Osteoblast (primary cell): ENCODE measurements at places on chromosomes 2 and 18.

DNA sequence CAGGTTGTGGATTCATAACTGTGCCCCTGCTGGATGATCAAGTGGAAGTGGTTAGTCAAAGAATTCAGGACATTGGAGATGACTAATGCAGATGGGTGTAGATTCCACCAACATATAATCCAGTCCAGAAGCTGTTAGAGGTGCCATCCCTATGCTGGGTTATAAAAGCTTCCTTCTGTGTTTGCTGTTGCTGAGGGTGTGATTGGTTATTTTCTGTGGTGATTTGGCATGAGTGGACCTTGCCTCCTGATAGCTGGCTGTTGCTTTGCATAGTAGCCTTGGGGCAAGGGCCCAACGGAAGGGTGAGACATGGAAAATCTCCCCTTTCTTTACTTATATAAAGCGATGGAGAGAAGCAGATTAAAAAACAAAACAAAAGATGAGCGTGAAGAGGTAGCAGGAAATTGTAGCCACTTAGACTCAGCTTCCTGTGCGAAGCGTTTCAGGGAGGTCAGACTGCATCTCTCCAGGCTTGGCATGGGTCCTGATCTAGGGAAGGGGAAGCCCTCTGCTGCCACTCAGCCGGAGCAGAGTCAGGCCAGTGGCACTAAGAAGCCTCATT, 190.4 kb downstream of the FMNL2 start:
- DNase-seq = no peak

DNA sequence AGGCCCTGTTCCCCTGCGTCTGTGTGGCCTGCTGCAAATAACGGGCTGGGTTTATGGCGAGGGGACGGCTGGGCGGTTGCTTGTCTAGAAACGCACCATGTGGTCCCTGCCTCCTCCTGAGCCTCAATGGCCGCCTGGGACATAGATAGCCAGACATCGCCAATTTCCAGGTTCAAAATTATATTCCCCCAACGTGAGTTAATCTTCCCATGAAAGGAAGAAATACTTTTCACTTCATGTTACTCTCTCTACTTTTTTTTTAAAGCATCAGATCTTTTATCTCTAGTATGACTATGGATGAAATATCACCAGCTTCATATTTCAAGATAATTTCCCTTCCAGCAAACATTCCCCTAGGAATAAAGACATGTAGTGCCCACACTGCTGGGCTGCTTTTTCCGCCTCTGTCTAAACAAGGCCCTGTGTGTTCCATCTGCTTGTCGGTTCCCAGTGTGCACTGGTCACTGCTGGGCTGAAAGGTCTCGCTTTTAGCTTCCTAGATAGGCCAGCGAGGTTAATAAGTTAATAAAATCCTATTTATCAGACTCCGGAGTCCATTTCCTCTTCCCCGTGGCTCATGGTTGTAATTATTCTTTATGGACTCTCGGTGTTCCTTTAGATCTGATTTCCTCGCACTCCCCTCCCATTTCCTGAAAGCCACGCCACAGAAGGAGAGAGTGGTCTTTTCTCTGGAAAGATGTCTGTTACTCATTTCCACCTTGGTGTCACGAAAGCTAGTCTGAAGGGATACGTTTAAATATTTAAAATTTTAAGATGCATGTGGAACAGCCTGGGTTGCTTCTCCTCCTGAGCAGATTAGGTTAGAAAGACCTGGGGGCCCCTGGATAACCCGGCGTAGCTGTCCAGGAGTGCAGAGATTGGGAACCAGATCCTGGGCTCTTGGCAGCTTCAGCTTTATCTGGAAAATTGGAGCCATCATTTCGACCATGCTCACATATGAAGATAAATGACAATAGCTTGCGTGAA, 196.6 kb upstream of the COPS8 start:
- peak; percentile 58 for DNase-seq

DNA sequence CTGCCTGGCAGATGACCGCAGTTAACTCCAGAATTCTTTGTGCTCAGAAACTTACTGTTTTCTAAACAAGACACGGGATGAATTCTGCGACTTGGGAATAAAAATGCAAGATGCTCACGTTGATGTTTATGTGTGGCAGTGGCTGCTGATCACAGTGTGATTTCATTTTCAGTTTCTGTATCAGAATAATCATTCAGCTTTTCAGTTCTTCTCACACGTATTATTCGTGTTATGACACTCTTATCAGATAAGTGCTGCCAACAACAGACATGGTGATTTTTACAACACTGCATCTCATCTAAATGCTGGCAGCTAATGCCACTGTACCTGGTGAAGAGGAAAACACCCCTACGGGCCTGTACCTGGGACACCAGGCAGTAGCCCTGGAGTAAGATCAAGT, 272.9 kb upstream of the REV1 start:
- DNase-seq = no peak

- DNase-seq = peak; percentile 82
Observed at GRCh38 chr2:238379096-238379810, 47.5 kb upstream of the ASB1 start.

- no peak for DNase-seq
Observed at GRCh38 chr2:242034138-242034537, 164.6 kb downstream of the RTP5 start.

- peak; percentile 31 for DNase-seq
Observed at GRCh38 chr18:7585276-7585670, 18.2 kb downstream of the PTPRM start.

GRCh38 chr2:190582736-190583506, 48.4 kb upstream of the NEMP2 start:
- no peak for DNase-seq

GRCh38 chr18:3262234-3263131, 550 bp downstream of the MYL12B start:
- no peak for DNase-seq

DNA sequence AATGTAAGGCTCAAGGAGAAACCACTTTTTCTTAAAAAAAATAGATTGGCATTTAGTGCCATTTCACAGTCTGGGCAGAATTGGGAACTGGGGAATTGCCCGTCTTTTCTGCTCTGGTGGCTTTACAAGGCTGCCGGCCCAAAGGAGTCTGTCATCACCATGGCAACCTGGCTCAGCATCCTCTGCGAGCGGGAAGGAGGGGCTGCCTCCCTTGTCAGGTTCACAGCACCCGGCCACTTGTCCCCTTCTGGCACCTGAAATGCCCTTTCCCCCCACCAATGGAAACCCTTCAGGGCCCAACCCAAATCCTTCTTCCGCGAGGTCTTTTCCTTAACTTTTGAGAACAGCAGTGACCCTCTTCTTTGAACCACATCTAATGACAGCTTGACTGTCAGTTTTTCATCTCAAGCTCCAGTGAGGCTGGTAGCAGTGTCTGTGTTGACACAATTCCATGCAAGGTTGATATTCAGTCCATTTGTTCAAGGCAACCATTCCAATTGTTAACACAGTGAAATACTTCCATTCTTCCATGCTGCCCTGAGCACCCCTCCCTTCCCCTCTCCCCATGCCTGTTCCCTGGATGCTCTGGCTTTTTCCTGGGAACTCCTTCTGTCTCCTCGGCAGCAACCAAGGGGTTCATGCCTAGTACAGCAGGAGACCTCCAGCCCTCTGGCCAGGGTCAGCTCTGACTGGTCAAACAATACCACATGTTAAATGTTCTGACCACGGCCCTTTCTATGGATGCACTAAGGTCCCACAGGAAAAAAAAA, 79.6 kb downstream of the DNER start:
- DNase-seq = no peak

GRCh38 chr18:59446012-59446411, 86.9 kb upstream of the LMAN1 start:
- no peak for DNase-seq

DNA sequence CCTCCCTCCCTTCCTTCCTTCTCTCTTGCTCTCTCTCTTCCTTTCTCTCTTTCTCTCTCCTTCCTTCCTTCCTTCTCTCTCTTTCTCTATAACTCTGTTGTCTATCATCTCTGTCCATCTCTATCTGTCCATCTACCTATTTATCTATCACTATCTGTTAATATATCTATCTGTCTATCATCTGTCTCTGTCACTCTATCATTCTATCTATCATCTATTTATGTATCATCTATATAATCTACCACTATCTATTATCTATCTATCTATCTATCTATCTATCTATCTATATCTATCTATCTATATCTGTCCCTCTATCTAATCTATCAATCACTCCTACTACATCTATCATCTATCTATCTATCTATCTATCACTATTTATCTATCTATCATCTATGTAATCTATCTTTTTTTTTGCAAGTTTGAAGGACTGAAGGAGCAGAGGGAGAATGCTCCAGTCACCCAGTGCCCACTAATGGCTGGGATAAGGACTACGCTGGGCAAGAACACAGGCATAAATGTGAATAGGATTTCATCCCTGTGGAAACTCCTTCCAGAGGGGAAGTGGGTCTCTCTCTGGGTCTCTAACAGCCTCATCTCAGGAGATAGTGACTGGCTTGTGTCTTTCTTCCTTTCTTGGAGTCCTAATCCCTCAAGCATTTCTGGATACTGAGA, 427.0 kb downstream of the LPIN1 start:
- DNase-seq = no peak

DNA sequence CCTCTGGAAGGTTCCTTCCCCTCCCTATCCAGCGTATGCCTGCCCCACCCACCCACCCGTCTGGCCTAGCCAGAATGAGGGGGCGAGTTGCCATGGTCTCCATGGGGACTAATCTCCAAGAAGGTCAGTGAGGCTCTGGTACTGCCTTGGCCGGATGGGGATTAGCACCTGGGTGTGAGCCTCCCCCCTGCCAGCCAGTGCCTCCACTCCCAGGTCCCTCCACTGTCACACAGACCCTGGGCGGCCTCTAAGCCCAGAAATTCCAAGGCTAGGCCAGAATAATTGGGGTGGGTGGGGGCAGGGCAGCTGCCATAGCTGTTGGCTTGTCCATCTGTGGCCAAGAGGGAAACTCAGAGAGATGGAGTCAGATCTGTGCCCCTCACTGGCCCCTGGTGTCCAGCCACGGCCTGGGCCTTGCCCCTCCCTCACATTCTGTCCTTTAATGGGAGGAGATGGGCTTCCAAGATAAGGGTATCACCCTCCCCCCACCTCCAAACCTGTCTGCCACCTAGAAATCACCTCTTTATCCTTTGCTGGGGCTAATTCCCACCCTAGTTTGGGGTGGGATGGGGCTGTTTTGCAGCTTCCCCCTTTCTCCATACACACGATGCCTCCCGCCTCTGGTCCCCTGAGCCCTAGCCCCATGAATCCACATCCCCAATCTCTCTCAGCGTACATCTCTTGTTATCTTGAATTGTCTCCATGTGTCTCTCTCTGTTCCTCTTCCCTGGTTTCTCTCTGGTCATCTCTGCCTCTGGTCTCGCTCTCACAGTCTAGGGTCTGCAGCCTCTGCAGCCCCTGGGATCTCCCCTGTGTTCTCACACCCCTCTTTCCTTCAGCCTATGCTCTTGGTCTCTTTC, 6.0 kb upstream of the CRYBA2 start:
- DNase-seq = peak; percentile 80

DNA sequence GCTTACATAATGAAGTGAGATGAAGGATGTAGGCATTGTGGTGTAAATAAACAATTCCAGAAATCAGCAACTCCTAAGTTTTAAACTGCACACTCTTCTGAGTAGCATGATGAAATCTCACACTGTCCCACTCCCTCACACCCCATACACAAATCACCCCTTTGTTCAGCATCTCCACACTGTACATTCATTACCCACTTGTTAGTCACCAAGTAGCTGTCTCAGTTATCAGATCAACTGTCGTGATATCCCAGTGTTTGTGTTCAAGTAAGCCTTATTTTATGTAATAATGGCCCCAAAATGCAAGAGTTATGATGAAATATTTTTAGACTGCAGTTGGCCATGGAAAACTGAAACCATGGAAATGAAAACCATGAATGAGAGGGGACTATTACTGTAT, 135.7 kb downstream of the GRB14 start:
- DNase-seq = no peak

DNA sequence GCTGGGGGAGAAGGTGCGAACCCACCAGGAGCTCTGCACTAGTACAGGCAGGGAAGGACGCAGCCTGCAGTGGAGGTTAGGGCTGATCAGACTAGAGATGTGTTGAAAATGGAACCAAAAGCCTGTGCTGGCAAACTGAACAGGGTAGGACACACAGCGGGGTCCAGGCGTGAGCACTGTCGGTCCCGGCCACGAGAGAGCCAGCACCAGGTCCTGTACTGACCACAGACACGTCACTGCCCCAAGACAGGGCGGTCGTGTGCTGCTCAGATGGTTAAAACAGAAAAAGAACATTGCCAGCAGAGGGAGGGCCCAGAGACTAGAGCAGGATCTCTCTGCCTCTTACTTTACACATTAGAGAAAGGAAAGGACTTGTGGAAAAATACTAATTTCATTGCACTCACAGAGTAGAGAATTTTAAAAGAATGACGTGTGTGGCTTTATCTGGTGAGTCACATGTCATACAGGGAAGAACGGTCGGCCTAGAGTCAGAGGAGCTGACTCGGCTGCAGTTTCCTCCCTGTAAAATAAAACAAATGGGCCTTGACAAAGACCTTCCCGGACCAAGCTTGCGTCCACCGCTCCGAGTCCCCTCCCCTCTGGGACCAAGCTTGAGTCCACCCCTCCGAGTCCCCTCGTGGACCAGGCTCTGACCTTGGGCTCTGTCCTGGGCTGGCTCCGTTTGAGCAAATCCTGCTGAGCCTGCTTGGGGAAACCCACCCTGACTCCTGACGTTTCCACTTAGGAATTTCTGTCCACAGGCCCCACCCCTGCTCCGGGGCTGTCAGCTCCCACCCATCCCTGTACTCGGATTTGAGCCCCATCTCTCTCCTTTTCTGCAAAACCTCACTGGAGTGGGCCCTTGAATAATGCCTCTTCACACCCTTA, 16.7 kb upstream of the ADI1 start:
- DNase-seq = peak; percentile 98

DNA sequence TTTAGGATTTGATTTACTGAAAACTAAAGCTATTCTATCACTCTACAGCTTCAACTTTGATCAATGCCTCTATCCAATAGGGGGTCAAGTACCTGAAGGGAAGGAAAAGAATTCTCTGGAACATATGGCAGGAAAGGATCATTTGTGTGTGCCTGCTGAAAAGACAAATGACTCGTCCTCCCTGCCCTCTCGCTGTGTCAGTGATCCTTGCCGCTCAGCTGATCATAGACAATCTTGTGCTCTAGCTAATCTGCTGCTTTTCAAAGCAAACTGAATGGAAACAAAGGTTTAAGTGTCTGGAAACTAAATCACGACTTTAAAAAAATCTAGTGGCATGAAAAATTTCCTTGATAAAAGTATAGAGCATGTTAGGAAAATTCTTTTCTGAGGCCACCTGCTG, 75.6 kb upstream of the CPO start:
- no peak for DNase-seq

DNA sequence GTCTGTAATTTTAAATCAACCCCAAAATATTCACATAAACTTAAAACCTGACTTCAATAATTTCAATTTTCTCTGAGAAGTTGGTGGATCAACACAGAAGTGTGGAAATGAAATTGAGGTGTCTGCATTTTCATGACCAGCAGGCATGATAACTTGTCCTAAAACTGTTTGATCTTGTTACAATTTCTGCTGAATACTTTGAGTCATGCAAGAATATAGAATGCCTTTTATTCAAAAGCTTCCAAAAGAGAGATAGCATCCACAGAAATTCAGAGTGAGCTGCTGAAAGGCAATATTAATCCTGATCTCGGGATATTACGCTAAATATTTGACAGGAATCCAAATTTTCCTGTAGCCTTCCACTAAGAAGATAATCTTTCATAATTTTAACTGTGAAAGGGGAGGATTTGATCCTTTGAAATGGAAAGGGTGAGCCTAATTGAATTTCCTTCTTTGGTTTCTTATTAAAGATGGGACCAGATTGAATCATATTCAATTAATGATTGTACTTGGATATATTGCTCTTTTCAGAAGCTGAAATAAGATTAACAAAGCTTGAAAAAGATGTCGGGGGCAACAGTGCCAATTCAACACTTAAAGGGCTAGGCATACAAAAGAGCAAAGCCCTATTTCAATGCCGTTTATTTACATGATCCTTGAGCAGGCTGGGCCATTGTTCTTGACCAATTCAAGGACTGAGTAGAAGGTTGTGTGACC, 129.3 kb downstream of the NCKAP5 start:
- no peak for DNase-seq
